ENCODE measurements at places on chromosomes 4 and X.
A peak's percentile ranks its signal among the peaks of the same experiment; 100 is the strongest.

DNA sequence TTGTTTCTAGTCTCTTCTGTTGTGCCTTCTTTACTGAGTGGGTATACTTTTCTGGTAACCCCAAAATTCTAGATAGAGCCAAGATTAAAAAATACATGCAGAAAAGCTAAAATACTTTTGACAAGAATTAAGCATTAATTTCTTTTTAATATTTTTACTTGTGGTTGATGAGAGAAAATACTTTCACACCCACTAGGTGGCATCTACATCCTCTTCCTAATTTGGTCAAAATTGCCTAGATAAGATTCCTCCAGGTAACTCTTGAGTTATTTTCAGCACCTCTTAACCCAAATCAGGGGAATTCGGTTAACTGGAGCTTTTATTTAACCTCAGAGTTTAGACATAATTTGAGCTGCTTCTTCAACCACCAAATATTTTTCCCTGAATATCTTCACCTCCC lies 28.4 kb upstream of the COX7B2 start:
- DNase-seq = no peak

DNA sequence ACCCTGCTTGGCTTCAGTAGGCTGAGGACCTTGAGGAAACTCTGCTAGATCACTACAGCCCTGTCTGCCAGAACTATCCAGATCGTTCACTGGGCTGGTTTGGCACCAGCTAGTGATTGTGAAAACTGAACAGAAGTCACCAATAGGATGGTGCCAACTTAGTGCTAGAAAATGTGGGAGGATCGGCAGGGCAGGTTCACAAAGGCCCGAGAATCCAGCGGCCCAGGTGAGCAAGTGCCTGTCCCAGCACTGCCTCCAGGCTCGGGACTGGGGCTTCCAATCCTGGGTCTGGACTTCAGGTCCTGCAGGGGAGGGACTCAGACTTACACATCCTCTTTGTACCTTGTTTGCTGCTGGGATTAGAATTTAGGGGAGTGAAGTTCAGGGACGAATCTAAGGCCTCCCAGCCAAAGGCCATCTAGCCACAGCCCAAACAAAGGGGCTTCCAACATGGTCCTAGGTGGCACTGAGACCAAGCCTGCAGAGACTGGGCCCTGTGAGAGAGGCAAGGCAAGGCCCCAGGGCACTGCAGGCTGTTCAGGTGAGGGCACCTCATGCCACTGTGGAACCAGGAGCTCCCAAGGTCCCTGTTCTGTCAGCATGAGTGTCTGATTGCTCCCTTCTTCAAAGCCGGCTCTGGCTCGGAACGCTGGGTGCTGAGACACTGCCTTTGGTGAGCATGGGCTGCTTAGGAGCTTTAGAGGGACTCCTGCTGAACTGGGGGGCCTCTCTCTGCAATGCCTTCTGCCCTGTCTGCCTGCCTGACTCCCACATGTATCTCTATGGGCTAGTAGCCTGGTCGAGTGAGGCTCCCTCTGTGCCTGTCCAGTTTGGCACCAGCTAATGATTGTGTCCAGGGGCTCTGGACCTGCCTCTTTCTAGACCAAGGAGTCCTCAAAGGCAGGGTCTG lies 20.7 kb upstream of the ZNF185 start:
- DNase-seq = no peak

DNA sequence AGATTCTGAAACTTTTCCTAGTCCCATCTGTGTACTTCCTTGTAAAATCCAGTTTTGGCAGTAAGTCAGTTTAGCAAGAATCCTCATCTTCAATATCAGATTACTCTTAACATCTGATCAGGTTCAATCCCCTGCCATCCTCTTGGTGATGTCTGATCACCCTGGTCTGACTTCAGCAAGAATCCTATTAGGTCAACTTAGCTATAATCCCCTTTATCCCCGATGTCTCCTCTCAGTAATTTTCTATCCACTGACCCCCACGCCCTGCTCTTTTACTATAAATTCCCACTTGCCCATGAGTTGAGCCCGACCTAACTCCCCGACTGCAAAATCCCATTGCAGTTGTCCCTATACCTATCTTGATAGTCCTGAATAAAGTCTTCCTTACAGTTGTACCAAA lies 57.9 kb upstream of the PRSS48 start:
- DNase-seq = no peak

- no peak for DNase-seq
Measured at GRCh38 chr4:41339812-41340809, 83.4 kb downstream of the UCHL1 start.

GRCh38 chr4:56371426-56372220 lies 15.7 kb downstream of the AASDH start:
- DNase-seq = no peak

DNA sequence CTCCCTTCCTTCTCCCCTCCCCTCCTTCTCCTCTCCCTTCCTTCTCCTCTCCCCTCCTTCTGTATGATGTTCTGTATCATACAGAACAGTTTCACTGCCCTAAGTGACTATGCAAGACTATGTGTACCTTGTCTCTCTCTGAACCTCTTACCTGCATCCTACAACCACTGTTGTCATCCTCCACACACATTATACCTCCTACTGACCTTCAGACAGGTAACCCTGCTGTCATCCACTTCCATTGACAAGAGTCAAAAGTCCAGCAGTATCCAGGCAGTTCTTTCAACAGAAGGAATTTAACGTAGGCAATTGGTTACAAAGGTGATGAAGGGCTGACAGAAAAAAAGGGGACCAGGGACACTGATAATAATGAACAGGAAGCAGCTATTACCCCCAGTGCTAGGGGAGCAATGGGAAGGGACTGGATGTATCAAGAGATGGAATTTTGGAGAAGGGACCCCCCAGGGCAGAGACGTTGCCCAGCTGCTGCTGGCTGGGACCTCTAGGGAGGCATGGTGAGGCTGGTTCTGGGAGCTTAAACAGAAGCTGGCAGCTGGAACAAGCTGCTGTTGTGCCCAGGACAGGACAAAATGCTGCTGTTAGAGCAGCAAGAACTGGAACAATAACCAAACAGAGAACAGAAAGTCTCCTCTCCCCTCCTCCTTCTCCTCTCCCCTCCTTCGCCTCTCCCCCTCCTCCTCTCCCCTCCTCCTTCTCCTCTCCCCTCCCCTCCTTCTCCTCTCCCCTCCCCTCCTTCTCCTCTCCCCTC lies 84.7 kb downstream of the DCTD start:
- DNase-seq = no peak

- no peak for DNase-seq
Measured at GRCh38 chr4:17109126-17109525, 210.7 kb upstream of the LDB2 start.

DNA sequence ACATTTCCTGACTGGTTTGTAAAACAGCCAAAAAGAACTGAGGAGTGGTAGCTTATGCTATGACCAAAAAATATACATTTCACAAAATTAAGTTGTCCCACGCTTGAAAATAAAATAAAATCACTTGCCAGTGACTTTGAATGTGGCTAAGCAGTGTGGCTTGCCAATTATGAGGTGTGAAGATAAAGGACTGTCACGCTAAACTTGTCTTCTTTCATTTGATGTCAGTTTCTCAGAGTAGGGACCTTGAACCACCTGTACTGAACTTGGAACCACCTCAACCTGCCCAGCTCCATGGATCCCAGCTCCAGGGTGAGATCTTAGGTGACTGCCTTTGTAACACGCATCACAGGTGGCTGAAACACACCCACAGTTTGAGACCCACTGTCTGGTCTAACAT lies 113.7 kb upstream of the TBL1X start:
- DNase-seq = no peak

DNA sequence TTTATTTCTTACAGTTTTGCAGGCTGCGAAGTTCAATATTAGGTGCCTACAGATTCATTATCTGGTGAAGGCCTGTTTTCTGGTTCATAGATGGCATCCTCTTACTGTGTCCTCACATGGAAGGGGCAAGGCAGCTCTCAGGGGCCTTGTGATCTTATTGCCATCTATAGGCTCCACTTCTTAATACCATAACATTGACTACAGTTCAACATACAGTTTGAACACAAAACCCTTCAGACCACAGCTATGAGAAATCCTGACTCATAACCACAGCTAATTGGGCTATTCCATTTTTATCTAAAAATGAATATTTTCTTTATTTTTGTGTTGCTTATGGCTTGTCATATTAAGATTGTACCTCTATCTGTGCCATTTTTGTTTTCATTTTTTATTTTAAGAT lies 72.3 kb downstream of the STAG2 start:
- no peak for DNase-seq

DNA sequence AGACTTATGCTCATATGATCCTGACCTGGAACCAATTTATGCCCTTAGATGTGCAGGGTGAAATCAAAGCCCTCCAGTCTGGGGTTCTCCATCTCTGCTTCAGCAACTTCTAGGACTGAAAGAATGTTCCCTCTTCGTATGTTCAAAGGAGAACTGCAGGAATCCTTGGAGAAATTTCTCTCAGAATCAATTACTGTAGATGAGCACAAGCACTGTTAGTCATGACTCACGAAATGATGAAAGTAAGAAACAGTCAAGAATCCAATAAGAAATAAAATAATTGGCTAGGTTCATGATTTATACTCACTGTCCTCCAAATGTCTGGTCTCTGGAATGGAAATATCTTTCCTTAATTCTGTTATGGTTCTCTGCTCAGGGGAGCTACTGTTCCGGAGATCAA lies 348.2 kb downstream of the PDGFC start:
- no peak for DNase-seq

- peak; percentile 9 for DNase-seq
Measured at GRCh38 chrX:116009861-116010710, 160.5 kb upstream of the AGTR2 start.

DNA sequence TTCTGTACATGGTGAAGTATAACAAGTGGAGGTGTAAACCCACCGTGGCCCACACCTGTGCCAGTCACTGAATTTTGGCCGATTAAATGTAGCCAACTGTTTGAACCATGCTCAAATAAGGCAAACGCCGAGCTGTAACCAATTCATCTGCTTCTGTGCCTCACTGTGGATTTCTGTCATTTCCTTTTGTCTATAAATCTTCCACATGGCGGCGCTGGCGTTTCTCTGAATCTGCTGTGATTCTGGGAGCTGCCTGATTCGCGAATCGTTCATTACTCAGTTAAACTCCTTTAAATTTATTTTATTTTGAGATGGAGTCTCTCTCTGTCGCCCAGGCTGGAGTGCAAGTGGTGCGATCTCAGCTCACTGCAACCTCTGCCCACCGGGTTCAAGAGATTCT lies 19.2 kb downstream of the SUPT20HL2 start:
- peak; percentile 56 for DNase-seq

- DNase-seq = no peak
Measured at GRCh38 chr4:82136161-82136801, 237.5 kb downstream of the HNRNPD start.

DNA sequence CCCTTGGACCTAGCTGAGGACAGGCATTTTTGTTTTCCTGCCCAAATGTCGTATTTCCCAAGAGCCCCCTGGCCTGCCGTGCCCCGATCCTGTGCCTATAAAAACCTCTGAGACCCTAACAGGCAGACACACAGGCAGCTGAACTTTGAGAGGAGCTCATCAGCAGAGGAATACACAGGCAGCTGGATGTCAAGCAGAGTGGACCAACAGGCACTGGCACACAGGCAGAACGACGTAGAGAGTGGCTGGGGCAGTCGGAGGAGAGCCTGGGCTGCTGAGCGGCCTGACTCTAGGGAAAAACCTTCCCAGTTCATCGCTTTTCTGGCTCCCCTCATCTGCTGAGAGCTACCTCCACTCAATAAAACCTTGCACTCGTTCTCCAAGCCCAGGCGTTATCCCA lies 896.1 kb downstream of the PCDH18 start:
- DNase-seq = no peak

- no peak for DNase-seq
Measured at GRCh38 chr4:40820101-40820500, 70.3 kb downstream of the NSUN7 start.

DNA sequence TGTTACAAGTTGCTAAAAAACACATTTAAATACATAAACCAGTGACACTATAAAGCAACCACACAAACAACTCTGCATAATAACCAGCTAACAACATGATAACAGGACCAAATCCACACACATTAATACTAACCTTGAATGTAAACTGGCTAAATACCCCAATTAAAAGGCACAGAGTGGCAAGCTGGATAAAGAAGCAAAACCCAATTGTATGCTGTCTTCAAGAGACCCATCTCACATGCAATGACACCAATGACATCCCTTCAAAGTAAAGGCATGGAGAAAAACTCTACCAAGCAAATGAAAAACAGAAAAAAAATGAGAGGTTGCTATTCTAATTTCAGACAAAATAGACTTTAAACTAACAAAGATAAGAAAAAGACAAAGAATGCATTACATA lies 34.4 kb upstream of the USP46 start:
- no peak for DNase-seq

GRCh38 chrX:153766098-153766817 lies 2.2 kb downstream of the PLXNB3 start:
- DNase-seq = peak; percentile 53

DNA sequence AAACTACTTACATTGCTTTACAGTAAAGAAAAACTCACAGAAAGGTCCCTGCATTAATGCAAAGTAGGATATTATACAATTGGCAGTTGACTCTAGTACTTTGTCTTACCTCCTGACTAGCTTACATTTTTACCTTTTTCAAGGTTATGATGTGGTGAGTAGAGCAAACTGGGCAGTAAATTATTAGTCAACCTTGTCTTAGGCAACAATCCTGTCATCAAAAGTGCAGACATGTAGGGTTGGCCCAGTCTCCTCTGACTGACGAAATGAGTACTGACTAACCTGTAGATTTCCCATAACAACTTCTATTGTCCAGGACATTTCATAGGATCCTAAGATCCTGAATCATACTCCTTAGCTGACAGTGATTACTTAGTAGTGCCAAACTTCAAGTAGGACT lies 142.0 kb upstream of the NUDT6 start:
- no peak for DNase-seq

- no peak for DNase-seq
Measured at GRCh38 chr4:97759785-97760184, 383.5 kb downstream of the STPG2 start.

GRCh38 chr4:187090401-187090800 lies 366.7 kb upstream of the FAT1 start:
- DNase-seq = no peak

DNA sequence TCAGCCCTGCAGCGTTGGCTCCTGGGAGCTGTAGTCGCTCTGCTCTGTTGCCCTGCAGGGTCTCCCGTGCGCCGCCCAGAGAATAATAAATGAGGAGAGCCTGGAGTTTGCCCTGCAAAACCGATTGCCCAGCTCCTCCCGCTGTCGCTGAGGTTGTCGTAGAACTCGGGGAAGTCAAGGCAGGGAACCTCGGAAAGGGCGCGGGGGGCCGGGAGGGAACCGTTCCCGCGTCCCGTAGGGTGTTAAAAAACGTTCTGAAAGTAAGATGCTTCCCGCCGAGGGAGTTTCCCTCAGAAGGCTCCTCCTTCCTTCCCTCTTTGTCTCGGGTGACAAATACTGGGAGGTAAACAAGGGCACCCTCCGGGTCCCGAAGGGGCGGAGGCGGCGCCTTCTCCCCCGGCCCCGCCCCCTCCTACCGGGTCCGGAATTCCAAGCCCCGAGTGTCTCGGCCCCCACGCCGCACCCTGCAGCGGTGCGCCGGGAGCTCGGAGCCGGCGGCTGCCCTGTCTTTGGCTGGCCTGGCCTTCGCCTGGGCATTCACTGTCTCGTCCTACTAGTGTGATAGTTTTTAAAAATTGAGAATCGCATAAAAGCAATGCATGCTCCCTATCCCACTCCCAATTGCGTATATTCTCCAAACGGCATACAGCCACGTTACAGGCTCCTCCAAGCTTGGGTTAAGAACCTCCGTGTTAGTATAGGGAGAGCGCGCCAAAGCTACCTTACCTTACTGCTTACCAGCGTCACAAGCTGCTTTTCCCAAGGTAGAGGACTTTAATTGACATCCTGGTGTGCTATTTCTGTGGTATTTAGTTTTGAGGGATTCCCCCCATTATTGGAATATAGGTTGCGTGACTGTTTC lies 964 bp upstream of the HMGB2 start:
- peak; percentile 39 for DNase-seq
